Thymus (tissue), 14 donors: ENCODE measurements at places on chromosomes 12 and 14. TPM values are rescaled to one million over a fixed set of nuclear protein-coding genes. Genes with fewer than 3 reads are reported as not detected.

The CCDC85C gene
- total RNA-seq, result 4.6 TPM

DNA sequence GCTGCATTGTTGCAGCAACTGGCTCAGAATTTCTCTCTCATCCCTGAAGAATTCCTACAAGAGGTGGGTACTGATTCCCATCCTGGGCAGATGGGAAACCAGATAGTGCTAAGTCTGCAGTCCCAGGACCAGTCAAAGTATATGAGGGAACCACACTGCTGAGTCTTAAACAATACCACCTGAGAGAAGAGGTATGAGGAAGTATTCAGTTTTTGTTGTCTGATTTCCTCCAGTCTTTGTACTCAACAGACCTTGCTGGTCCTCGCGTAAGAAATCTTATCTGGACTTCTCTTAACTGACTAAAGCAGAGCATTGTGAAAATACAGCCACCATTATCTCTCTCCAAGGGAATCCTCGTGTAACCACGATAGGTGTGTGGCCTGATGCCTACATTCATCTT lies 3.6 kb upstream of the EDDM3A start:
- no peak for DNase-seq
- no peaks in the 10 kb centered on the region for H3K36me3 ChIP-seq
- no peak overlapping the region for H3K27ac ChIP-seq
- H3K4me1 ChIP-seq, result no peaks in the 10 kb centered on the region
- H3K4me3 ChIP-seq, result no peak overlapping the region

DNA sequence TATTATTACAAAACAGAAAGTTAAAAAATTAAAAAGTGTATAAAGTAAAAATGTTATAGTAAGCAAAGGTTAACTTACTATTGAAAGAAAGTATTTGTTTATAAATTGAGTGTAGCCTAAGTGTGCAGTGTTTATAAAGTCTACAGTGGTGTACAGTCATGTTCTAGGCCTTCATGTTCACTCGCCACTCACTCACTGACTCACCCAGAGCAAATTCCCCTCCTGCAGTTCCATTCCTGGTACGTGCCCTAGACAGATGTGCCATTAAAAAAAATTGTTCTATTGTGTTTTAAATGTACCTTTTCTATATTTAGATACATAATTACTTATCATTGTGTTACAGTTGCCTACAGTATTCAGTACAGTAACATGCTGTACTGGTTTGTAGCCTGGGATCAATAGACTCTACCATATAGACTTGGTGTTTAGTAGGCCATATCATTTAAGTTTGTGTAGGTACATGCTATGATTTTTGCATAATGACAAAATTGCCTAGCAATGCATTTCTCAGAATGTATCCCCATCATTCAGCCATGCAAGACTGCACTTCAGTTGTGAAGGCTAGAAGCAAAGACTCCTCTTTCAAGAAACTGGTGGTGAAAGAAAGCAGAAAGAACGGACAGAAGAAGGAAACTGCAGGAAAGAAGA lies 100.6 kb downstream of the DACT1 start:
- H3K27ac ChIP-seq, result no peak overlapping the region
- no peaks in the 10 kb centered on the region for H3K36me3 ChIP-seq
- H3K4me1 ChIP-seq, result no peaks in the 10 kb centered on the region
- H3K27me3 ChIP-seq, result no peaks in the 10 kb centered on the region
- no peak for DNase-seq
- no peak overlapping the region for H3K4me3 ChIP-seq

- no peak overlapping the region for H3K4me3 ChIP-seq
- no peak for DNase-seq
- H3K4me1 ChIP-seq, result peaks cover 3% of the 10 kb centered on the region
Observed at GRCh38 chr12:122865268-122866231, 30.3 kb downstream of the HIP1R start.

GRCh38 chr14:56149995-56150394 lies 31.8 kb downstream of the PELI2 start:
- no peak for DNase-seq
- H3K4me3 ChIP-seq, result no peak overlapping the region
- no peaks in the 10 kb centered on the region for H3K36me3 ChIP-seq
- no peak overlapping the region for H3K27ac ChIP-seq

- peaks cover under 1% of the 10 kb centered on the region for H3K4me1 ChIP-seq
- no peak overlapping the region for H3K27ac ChIP-seq
- DNase-seq, result no peak
- H3K27me3 ChIP-seq, result no peaks in the 10 kb centered on the region
- H3K4me3 ChIP-seq, result no peak overlapping the region
Observed at GRCh38 chr14:73728717-73729330, 14.6 kb upstream of the PNMA1 start.
